ENCODE measurements at places on chromosomes 5 and 9.

DNA sequence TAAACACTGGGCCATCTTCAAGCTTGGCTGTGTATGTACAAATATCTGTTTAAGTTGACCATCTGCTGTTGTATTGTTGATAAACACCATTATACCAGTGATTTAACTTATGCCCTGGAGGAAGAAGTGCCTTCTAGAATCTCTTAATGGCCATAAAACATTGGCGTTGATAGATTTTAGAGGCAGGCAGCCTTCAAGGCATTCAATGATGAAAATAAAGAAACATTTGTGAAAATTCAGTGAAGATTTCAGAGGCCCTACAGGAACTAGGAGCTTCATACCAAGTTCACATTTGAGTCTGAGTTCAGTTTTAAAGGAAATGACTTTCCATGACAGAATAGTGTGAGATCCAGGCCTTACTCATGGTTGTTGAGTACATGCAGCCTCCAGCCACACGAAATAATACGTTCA lies 52.2 kb downstream of the MAP1B start:
- DNase-seq = no peak

GRCh38 chr5:125422342-125422741 lies 675.9 kb upstream of the ZNF608 start:
- no peak for DNase-seq

DNA sequence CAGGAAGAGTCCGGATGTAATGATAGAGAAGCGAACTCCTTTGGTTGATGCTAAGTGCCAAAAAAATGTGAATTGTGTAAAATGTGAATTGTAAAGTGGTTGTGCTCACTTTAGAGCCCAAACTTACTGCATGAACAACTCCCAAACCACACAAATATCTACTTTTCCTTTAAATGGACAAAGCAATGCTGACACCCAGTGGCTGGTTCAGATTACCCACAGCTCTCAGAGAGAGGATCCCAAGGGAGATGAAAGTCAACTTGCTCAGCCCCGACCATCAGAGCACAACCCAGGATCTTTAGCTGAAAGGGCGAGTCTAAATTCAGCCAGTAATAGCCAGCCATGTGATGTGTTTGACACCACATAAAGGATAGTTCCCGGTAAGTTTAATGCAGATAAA lies 133.7 kb downstream of the NMUR2 start:
- no peak for DNase-seq

DNA sequence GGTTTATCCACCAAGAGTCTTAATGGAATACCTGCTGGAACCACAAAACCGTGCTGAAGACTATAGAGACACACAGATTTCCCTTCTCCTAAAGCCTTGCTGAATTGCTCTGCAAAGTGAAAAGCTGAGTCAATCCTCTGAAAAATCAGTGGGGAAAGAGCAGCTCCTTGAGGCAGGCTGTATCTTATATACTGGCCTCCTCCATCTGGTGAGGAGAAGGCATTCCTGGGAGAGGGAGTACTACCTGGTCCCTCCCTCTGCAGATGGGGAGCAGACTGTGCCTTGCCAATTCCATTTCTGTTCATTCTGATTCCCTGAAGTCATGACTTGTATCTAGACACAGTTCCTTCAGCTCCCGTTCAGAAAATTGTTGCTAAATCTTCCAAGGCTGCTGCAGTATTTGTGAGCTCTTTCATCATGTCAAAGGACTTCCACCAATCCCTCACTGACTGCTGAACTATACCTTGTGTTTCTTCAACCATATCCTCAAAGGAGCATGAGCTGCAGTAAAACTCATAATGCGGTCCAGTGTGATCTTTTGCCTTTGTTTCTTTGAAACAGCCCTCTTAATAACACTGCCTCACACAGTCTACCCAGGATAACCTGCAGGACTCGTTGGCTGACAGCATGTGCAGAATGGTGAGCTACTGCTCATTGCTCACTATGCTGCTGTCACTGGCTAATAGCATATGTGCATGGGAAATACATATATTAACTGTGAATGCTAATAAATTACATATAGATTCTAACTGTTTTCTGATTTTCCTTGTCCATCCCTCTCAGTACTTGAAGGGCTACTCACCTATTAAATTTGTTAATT lies 84.5 kb downstream of the FOXD1 start:
- no peak for DNase-seq

- DNase-seq = no peak
Observed at GRCh38 chr5:134178096-134178419, 1.3 kb upstream of the SKP1 start.

GRCh38 chr5:127308945-127309344 lies 18.3 kb downstream of the MEGF10 start:
- DNase-seq = no peak

Data from activated CD4-positive, alpha-beta T cell treated with anti-CD3 and anti-CD28 coated beads, Interleukin-2, amount 50 U/mL, for 1 hour (primary cell).